ENCODE measurements at places on chromosomes 16 and 17.

DNA sequence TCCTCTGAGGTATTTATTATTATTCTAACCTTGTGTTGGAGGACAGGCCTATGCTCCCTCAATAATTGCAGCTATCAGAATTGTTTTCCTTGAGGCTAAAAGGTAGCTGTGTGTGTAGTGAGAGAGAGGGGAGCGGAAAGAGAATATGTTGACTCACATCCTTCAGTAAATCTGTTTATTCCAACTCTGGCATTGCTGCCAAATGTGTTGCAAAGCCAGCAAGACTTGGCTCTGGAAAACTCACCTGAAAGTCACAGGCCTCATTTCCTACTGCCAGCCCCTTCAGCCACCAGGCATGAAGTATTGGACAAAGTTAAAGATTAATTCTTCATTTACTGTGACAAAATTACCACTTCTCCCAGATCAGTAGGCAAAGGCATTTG lies 9.6 kb downstream of the CA10 start:
- no peak for DNase-seq

DNA sequence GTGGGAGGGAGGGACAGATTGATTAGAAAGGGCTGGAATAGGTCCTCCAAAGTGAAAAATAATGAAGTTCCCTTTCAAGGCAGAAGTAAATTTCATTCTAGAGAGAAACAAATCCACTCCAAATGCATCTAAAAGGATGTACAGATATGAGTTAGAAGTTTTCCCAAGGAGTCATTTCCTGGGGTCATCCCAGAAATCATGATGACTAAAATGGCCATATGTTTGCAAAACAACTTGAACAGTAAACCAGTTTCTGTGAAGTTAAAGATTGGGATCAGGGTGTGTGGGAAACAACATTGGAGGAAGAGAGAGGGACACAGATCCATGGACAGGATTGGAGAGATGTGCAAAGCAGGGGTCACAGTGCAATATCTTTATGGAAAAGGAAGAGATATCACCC lies 32.5 kb upstream of the ARHGAP44 start:
- DNase-seq: no peak

DNA sequence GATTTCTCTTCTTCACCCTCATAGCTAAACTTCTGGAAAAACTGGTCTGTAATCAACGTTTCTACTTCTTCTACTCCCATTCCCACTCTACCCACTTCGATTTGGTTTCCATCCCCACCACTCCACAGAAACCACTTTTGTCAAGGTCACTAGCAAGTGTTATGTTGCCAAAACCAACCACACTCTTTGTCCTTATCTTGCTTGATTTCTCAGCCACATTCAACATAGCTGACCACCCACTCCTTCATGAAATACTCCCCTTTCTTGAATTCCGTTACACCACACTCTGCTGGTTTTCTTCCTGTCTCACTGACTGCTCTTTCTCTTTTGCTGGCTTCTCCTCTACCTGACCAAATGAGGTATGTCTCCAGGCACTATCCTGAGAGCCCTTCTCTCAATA lies 11.9 kb downstream of the IKZF3 start:
- DNase-seq: no peak

- DNase-seq: no peak
These were observed 1.7 kb downstream of the CRAMP1 start for GRCh38 chr16:1613728-1614455.

GRCh38 chr17:44345454-44346026 lies 438 bp downstream of the GRN start:
- peak; percentile 29 for DNase-seq

- DNase-seq: no peak
These were observed 16.4 kb upstream of the ALOX15B start for GRCh38 chr17:8022360-8023003.

GRCh38 chr17:3890082-3890877 lies 2.6 kb downstream of the CAMKK1 start:
- DNase-seq: no peak

GRCh38 chr16:57549730-57550129 lies 7.3 kb downstream of the ADGRG5 start:
- DNase-seq: no peak

All from stimulated activated CD8-positive, alpha-beta memory T cell treated with anti-CD3 and anti-CD28 coated beads, Interleukin-7, amount 100 ng/mL, for 1 hour (primary cell).